Left cardiac atrium (tissue), 4 donors: ENCODE measurements at places on chromosomes 2 and 18. TPM values are rescaled to one million over a fixed set of nuclear protein-coding genes. Genes with fewer than 3 reads are reported as not detected.

ALLC gene
- total RNA-seq: 0.26 TPM

DNA sequence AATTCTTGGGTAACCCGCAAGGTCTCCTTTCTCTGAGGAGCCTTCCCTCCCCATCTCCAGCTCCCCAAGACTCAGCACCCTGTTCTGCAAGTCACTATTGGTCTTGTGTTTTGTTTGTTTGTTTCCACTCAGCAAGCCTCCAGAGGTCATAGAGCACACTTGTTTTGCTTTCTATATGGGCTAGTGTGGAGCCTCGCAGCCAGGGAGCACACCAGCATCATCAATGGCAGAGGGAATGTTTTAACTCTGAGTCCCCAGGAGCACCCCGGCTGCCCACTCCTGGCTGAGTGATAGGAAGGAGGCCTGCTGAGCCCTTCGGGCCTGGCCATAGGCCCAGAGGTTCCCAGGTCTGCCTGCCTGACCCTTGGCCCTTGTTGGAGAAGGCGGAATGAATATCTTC is 36.6 kb downstream of the GLI2 start:
- DNase-seq: peak; percentile 15

NETO1 gene
- 1.6 TPM for total RNA-seq

DNA sequence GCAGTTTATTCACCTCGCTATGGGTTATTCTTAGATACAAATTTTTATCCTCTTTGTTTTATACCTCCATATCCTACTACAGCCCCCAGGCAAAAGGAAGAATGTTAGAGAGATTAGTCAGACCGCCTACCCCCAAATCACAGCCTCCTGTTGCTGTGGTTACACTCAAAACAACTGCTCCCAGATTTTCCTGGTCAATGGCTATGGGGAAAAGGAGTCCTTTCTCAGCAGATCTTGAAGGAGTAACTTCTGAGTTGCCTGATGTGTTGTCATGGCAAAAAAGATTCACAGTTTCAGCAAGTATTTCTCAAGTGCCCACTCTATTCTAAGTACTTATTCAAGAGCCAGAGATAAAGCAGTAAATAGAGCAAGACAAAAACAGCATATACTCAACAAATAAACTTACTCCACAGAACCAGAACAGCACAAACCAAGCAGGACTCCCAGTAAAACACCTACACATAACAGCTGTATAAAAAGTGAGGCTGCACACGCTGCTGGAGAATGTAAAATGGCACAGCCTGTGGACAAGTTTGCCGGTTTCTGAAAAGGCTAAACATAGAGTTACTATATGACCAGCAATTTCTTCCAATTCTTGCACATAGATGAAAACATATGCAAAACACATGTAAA is 104.8 kb downstream of the NOL10 start:
- DNase-seq: no peak

GRCh38 chr2:214482728-214483127 is 71.9 kb downstream of the VWC2L start:
- DNase-seq: no peak

DNA sequence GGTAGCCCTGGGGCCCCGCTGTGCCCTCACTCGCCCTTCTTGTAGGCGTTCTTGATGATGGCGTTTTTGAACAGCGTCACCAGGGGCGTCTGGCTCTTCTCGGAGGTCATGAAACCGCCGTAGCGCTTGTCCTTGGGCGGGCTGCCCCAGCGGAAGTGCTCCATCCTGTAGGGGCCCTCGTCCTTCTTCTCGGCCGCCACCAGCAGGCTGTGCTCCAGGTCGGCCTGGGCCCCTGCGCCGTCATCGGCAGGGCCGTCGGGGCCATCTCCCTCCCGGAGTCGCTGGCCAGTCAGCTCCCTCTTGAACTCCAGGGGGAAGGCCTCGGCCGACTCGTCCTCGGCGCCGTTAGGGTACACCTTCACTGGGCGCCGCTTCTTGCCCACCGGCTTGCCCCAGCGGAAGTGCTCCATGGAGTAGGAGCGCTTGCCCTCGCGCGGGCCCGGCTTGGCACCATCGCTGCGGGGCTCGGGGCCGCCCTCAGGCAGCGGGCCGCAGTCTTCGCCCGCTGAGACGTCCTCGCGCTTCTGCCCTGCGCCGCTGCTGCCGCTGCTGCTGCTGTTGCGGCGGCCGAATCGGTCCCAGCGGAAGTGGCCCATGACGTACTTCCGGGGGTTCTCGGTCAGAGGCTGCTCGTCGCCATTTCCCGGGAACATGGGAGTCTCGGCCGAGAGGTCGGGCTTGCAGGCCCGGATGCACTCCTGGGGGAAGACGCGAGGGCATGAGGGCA is 7.2 kb downstream of the POMC start:
- peak; percentile 78 for DNase-seq

- no peak for DNase-seq
Observed at GRCh38 chr2:223797037-223797436, 40.3 kb downstream of the AP1S3 start.

DNA sequence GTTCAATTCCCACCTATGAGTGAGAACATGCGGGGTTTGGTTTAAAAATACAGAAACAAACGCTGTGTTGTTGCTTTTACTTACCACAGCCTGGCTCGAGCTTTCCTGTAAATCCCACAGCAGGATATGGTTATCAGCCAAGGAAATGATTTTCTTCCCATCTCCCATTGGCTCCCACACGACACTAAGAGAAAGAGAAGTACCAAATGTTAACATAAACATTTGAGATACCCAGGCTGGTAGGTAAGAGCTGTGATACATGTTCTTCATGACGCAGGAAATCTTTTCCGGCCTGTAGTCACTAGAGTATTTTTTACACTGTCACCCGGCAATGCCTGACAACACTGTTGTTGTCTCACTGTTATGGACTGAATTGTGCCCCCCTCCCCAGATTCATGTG is 163.6 kb downstream of the EIPR1 start:
- no peak for DNase-seq

GRCh38 chr2:224242561-224242960 is 159.3 kb downstream of the FAM124B start:
- no peak for DNase-seq
